ENCODE measurements at places on chromosomes 5 and 9. TPM values are rescaled to one million over a fixed set of nuclear protein-coding genes. Genes with fewer than 3 reads are reported as not detected.

DNA sequence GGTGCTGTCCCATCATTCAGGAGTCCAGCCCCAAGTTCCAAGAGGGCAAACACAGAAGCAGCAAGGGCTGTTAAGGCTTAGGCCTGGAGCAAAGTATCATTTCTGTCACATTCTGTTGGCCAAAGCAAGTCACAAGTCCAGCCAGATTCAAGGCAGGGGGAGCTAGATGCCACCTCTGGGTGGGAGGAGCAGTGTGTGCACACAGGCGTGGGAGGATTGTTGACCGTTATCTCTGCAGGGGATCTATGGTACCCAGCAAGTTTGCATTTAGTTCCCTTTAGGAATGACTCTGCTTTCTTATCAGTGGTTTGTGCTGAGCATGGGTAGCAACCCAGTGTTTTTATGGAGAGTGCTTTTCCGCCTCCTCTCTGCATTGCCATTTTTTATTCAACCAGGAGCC lies 278.9 kb downstream of the NR3C1 start:
- DNase-seq = no peak

- no peak for DNase-seq
Measured at GRCh38 chr5:517535-518100, 6.6 kb downstream of the SLC9A3 start.

DNA sequence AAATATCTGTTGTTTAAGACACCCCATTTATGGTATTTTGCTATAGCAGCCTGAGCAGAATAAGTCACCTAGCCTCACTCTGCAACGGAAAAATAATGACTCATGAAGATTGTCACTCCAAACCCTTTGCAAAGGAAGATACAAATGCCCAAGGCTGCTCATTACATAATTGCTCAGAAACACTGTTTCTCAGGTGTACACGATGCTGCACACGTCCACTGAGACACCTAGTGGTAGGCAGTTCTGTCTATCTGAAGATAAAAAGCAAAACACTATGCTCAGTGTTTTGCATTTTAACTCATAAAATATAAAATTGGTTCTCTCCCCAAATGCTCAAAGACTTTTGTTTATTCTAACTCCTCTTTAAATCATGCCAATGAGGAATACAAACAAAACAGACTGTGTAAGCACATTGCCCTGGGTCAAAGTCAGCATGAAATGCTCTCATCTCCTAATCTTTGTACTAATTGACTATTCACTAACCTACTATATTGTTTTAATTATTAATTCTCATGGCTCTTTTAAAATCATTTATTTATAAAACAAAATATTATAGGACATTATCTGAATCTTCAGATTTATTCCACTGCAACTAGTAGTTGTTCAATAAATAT lies 7.7 kb upstream of the TSLP start:
- DNase-seq = no peak

DNA sequence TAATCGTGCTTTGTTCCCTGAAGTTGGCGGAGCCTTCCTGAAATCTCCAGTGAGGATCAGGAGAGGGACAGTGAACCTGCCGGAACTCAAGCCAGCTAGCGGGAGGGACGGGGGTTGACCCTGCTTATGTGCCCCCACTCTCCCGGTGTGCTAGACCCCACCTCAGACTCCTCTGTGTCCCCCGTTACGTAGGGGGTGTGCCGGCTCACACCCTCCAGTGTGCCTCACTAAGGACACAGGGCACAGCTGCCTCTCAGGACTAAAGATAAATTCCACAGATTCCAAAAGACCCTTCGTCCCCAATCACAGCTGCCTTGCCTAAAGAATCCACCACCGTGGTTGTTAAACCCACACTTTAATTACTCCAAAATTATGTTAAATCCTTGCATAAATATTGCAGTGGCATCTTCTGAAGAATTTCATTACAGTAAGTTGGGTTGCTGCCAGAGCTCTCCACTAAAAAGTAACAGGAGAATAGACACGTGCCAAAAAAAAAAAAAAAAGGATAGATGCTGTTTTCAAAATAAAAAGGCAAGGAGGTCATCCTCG lies 73.7 kb downstream of the GTF3C4 start:
- DNase-seq = no peak

- no peak for DNase-seq
Measured at GRCh38 chr9:126722922-126723806, 81.7 kb upstream of the ZBTB43 start.

DNA sequence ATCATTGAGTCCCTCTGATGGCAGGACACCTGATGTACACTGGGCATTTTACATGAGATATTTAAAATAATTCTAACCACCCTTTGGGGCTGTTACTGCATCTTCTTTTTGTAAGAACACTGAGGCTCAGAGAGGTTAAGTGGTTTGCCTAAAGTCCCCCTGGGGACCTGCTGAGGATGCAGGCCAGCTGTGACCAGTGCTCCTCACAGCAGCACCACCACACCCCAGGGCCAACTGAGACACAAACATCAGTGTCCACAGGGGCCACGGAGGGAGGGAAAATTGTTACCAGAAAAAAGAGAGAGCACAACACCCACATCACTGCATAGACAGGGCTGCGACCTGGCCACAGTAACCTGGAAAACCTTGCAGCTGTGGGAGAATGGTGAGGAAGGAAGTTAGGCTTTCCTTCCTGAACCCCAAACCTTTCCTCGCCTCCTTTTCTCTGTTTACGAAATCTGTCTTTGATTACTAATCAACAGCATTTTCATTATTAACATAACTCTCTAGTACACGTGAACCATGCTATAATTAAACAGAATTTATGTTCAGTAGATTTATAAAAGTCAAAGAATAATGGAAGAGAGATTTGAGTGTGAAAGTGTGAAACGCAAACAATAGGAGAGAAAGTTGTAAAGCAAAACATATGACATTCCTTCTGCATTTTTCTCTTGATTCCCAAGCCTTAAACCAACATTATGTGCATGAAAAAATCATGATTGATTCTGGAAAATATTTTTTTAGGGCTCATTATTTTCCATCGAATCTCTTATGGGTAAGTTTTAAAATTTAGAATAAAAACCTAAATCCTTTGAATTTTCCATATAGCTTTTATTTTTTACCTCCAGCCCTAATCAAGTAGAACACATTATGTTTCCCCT lies 228.1 kb upstream of the DAPK1 start:
- no peak for DNase-seq

The PPP2R2B gene
- 1.4 TPM for total RNA-seq

The PCDHGA3 gene
- 5.4 TPM for total RNA-seq
